ENCODE measurements at places on chromosomes 4 and X.

- no peak for DNase-seq
Observed at GRCh38 chr4:85086721-85087120, 120.2 kb upstream of the WDFY3 start.

DNA sequence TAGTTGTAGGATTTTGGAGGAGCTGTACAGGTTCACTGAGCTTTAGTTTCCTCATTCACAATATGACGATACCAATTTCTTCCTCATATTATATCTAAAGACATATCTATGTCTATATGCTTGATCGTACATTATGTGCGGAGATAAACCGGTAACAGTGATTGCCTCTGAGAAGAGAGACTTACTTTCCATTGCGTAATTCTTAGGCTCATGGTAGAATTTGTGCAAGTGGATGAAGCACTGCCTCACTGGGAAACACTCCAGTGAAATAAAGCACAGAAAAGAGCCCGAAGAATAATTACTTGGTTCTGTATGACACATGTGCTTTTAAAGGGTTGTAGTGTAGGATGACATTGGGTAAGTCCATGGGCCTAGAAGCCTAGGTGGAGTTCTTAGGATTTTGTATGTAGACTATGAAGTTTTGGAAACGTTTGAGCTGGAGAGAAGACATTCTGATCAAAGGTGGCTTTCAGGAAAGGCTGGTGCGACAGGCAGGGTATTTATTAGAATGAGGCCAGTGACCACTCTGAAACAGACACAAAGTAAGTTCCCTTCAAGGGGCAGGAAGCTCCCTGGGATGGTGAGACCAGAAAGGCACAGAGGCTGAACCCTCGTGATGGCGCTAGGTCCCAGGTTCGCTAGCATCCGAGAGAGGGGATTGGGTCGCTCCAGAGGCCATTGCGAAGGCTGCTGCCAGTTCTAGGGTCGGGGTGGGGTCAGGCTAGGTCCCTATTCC, 649 bp upstream of the VBP1 start:
- DNase-seq: no peak

- no peak for DNase-seq
Observed at GRCh38 chrX:136812286-136812685, 31.6 kb upstream of the ARHGEF6 start.

DNA sequence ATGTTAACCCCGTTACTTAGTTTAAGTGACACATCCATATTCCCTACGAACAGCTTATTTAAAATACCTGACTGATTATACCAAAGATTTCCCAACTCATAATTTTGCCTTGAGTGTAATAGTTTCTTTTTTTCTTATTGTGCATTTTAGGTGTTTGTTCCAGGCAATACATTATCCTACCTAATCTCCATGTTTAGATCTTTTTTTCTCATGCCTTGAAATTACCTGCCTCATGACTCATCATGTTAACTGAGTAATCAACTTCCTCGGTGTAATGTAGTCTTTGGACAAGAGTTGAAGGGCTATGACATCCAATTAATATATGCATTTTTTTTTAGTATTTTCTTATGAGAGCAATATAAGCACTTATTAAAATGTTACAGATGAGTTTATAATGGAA, 228.7 kb upstream of the ANKRD50 start:
- DNase-seq: no peak

DNA sequence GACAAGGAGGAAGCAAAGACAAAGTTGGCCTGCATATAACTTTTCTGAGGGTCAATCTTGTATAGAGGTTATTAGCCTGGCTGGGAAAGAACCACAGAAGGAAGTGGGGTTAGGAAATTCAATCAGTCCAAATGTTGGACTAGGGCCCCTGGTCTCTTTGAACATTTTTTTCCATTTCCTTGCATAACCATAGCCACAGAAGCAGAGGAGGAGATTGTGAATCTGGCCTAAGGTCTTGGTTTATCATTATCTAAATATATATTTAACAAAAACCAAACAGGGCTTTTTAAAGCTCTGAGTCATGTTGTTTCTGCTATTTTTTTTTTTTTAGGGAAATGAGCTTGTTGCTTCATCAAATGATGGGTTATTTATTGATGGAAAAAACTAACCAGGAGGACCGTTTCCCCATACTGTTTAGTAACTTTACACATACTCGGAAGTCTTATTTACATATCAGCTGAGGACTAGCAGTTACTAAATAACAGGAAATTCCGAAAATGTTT, 97.7 kb upstream of the ACSL4 start:
- no peak for DNase-seq

DNA sequence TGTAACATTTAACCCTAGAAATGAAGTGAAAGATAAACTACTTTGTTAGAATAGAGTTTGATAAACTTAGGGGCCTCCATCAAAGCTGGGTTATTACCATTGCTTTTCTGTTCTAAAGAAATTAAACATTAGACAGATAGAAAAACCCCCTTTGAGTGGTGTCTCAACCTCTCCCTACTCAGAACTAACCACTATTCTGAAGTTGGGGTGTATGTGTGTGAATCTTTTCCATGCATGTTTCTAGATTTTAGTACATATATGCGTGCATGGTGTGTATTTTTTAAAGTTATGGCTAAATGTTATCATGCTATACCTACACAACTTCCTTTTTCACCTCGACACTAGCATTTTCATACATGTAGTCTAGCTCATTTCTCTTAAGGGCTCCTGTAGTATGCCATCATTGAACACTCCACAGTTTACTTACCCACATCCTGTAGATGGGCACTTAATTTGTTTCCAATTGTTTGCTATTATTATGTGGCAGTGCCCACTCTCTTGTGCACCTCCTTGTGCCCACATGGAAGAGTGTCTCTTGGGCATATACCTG, 25.7 kb downstream of the GEMIN8 start:
- no peak for DNase-seq

GRCh38 chr4:117385526-117385925, 300.1 kb upstream of the TRAM1L1 start:
- no peak for DNase-seq

GRCh38 chr4:138401334-138401733, 159.2 kb upstream of the SLC7A11 start:
- DNase-seq: no peak

DNA sequence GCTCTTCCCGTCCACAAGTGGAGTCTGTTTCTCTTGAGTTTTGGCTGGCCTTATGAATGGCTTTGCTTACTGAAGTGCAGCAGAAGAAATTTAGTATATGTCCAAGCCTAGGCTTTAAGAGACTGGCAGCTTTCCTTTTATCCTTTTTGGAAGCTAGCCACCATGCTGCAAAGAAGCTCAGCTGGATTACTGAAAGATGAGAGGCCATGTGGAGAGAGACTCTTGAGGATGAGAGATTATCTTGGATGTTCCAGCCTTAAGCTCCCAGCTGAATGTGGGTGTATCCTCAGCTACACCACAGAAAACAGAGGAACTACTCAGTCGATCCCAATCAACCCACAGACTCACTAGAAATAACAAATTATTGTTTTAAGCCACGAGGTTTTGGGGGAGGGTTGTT, 12.5 kb downstream of the CCNG2 start:
- DNase-seq: no peak

- DNase-seq: no peak
Observed at GRCh38 chr4:168440442-168441264, 39.6 kb downstream of the DDX60L start.

DNA sequence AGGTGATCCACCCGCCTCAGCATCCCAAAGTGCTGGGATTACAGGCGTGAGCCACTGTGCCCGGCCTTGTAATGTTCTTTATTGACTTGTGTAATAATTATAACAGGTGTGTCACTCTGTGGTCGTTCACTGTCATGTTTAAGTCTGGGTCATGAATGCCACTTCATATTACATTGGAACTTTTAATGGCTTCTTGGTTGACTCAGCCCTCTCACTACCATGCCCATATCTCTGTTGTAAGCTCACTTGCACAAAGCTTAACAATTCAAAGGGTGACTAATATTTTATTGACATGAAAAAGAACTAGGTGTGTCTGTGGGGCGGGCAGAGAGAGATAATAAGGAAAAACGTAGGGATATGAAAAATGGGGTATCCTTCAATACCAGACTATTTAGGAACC, 639.7 kb upstream of the ACTRT1 start:
- no peak for DNase-seq

- DNase-seq: no peak
Observed at GRCh38 chr4:8843597-8843996, 28.0 kb downstream of the HMX1 start.

DNA sequence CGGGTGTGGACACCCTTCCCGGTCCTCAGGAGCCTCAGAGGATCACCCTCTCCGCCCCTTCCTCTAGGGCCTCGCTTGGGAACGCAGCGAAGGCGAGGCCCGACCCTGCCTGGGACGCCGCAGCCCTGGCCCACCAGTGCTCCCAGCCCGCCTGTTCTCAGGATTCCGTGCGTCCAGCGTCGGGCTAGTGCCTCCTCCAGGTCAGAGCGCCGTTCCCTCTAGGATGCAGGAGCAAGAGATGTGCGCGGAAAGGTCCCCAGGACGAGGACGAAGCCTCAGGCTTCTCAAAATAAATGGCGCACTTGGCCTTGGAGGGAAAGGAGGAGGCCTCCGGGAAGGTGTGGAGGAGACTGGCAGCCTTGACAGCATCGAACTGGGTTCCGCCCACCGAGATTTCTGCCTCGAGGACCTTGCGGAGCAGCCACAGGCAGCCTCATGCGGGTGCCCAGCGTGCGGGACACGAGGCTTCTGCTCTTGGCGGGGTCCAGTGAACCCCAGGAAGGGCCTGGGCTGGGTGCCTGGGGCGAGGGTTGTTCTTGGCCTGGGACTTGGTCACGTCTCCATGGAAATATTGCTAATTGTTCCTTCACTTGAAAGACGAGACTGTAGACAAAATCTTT, 35.1 kb downstream of the PITX2 start:
- DNase-seq: no peak

- DNase-seq: no peak
Observed at GRCh38 chr4:11675051-11675800, 246.5 kb upstream of the HS3ST1 start.

GRCh38 chr4:11158971-11159370, 269.7 kb downstream of the HS3ST1 start:
- no peak for DNase-seq

- no peak for DNase-seq
Observed at GRCh38 chr4:178280362-178280761, 838.1 kb upstream of the AGA start.

GRCh38 chrX:152960115-152960514, 33.8 kb downstream of the PNMA5 start:
- DNase-seq: no peak

- no peak for DNase-seq
Observed at GRCh38 chr4:10872833-10873517, 188.4 kb upstream of the CLNK start.

- no peak for DNase-seq
Observed at GRCh38 chrX:151711787-151712186, 4.0 kb upstream of the FATE1 start.

- DNase-seq: no peak
Observed at GRCh38 chr4:174396599-174397110, 112.9 kb downstream of the CEP44 start.

All from CD4-positive, alpha-beta T cell treated with Interleukin-4 for 4 hours (primary cell).